Activated naive CD8-positive, alpha-beta T cell treated with anti-CD3 and anti-CD28 coated beads, Interleukin-2, amount 10 ng/mL, durations not matched to agents 7 days and 5 days (primary cell): ENCODE measurements at places on chromosomes 3 and 15.

DNA sequence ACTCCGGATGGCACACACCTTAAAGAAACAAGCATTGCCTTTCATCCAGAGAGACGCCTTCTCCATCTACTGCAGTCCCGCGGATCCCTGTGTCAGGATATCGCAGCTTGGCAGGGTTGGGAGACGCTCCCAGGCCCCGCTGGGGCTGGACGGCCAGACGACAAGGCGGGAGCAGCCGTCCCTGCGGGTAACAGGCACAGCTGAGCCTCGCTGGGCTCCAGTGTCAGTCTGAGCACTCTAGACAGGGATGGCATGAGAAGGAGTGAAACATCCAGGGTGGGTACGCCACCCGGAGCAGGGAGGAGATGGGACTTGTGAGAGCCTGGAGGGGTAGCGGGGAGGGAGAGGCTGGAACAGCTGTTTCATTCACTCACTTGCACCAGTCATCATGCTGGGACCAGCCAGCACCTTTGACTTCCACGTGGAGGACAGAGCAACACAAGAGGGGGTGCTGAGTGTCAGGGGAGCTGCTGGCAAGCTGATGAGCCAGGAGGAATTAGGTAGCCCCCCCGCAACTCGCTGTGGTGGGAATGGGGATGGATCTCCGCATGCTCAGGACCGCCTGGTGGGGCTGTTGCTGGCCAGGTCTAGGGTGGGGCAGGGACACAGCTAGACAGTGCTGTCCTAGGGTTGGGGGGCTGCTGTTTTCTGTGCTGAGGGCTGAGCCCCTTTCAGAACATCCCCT is 31.6 kb upstream of the SNRPA1 start:
- DNase-seq = no peak

GRCh38 chr3:156838035-156838434 is 11.9 kb downstream of the LEKR1 start:
- no peak for DNase-seq

GRCh38 chr15:25022233-25022632 is 67.4 kb downstream of the SNRPN start:
- DNase-seq = no peak

GRCh38 chr15:70826634-70827033 is 27.3 kb downstream of the LARP6 start:
- no peak for DNase-seq

GRCh38 chr3:169138849-169139420 is 524.6 kb downstream of the MECOM start:
- no peak for DNase-seq

GRCh38 chr15:52261498-52262242 is 33.9 kb downstream of the MYO5C start:
- peak; percentile 59 for DNase-seq

DNA sequence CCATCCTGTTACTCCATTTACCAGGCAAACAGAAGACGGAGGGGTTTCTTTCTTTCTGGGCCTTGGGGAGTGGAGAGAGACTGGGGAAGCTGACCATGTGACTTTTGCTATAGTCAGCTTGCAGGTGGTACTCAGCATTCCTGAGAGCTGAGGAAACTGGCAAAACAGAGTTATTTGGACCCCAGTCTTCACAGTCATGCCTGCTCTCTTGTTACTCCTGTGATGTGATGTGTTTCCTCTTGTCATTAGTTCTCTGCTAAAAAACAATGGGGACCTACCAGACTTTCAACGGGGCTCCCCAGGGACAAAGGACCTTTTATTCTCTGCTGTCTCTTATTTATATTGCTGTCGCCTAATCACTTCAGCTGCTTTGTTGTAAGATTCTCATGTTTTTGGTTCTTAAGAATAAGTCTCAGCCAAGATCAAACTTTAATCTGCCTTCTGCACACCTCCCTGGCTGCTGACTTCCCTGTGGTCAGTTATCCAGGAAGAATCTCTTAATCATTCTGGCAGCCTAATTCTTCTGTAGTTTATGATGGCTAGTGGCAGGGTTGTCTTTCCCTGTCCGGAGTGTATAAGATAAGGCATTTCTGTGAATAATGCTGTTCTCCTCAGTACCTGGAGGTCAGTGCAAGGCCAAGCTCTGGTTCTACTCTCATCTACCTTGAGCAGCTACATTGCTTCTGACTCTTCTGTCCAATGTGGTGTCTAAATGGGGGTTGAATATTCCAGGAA is 8.8 kb downstream of the STARD9 start:
- DNase-seq = no peak

DNA sequence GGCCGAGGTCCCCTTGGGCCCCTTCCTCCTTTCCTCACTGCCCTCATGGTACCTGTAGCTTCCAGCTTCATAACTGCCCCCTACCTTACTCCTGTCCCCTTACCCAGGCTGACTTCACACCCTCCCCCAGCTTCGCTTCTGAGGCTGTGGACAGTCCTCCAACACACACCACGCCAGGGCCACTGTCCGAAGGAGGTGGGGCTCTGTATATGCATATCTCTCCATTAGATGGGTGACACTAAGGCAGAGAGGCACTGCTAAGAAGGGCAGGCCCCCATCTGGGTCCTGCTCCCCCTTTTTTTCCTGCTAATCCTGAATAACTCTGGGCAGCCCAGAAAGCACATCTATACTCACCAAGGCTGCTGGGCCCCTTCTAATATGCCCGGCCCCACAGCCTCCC is 1.0 kb upstream of the COL7A1 start:
- no peak for DNase-seq

- DNase-seq = no peak
Observed at GRCh38 chr3:157532529-157533297, 29.5 kb upstream of the VEPH1 start.
